Fibroblast of villous mesenchyme (primary cell): ENCODE measurements at places on chromosomes 5 and 9. TPM values are rescaled to one million over a fixed set of nuclear protein-coding genes. Genes with fewer than 3 reads are reported as not detected.

IFNA13 gene
- not detected in 2 replicates for total RNA-seq

PDE8B gene
- total RNA-seq: 0.64 and 6.0 TPM in 2 replicates

IL4 gene
- not detected in 2 replicates for total RNA-seq

REEP5 gene
- total RNA-seq: 47.0 and 48.8 TPM in 2 replicates

SPINK4 gene
- total RNA-seq: not detected in 2 replicates

LAMC3 gene
- total RNA-seq: 0.43 and 1.3 TPM in 2 replicates

PDE6A gene
- total RNA-seq: under 0.01 TPM in 1 of 2 replicates, not detected in the other

SLC2A8 gene
- 8.2 and 9.3 TPM in 2 replicates for total RNA-seq

SPINK7 gene
- not detected in 2 replicates for total RNA-seq

PCDHGA12 gene
- 15.5 and 18.7 TPM in 2 replicates for total RNA-seq

C5orf34 gene
- 3.9 and 7.8 TPM in 2 replicates for total RNA-seq

ABHD17B gene
- total RNA-seq: 24.5 and 27.2 TPM in 2 replicates

CAMSAP1 gene
- 23.7 and 26.1 TPM in 2 replicates for total RNA-seq

TMEM267 gene
- 13.2 and 21.2 TPM in 2 replicates for total RNA-seq

PCDHB15 gene
- total RNA-seq: under 0.01 TPM in 2 replicates

MEIKIN gene
- total RNA-seq: not detected in 2 replicates

SHROOM1 gene
- total RNA-seq: 6.1 and 6.5 TPM in 2 replicates

TEK gene
- 12.5 and 25.8 TPM in 2 replicates for total RNA-seq

SLCO6A1 gene
- total RNA-seq: under 0.01 and 0.32 TPM in 2 replicates

TMEM215 gene
- not detected in 2 replicates for total RNA-seq

ADAMTSL2 gene
- under 0.01 and 0.32 TPM in 2 replicates for total RNA-seq

PCA3 gene
- under 0.01 TPM in 1 of 2 replicates, not detected in the other for total RNA-seq

ANKRD18B gene
- 0.97 TPM in 1 of 2 replicates, not detected in the other for total RNA-seq

ZNF618 gene
- 12.5 and 15.1 TPM in 2 replicates for total RNA-seq

IL9 gene
- total RNA-seq: not detected in 2 replicates

ORM2 gene
- not detected in 2 replicates for total RNA-seq

SLC6A18 gene
- not detected in 2 replicates for total RNA-seq

GPR21 gene
- total RNA-seq: 1.9 and 3.0 TPM in 2 replicates

FOXD4 gene
- total RNA-seq: under 0.01 and 0.43 TPM in 2 replicates

LCN1 gene
- total RNA-seq: not detected in 2 replicates

POLR1E gene
- 29.0 and 33.7 TPM in 2 replicates for total RNA-seq

TRMO gene
- 14.5 and 15.5 TPM in 2 replicates for total RNA-seq

ACOT12 gene
- total RNA-seq: not detected in 2 replicates

CCNI2 gene
- under 0.01 TPM in 1 of 2 replicates, not detected in the other for total RNA-seq

CCDC171 gene
- 2.2 and 2.3 TPM in 2 replicates for total RNA-seq

FAM120AOS gene
- 42.5 and 43.6 TPM in 2 replicates for total RNA-seq
